ENCODE measurements at places on chromosomes 16 and 17. TPM values are rescaled to one million over a fixed set of nuclear protein-coding genes. Genes with fewer than 3 reads are reported as not detected.

- H3K4me1 ChIP-seq: peaks cover 28% of the 10 kb centered on the region
- H3K27ac ChIP-seq: no peak overlapping the region
- no peak for DNase-seq
- H3K4me3 ChIP-seq: no peak overlapping the region
- no peaks in the 10 kb centered on the region for H3K36me3 ChIP-seq
Measured at GRCh38 chr17:63481488-63481870, 4.6 kb downstream of the ACE start.

- no peak overlapping the region for H3K27ac ChIP-seq
- H3K36me3 ChIP-seq: peaks cover 98% of the 10 kb centered on the region
- DNase-seq: peak; percentile 76
- peaks cover 5% of the 10 kb centered on the region for H3K4me1 ChIP-seq
Measured at GRCh38 chr16:28130099-28131088, 66.9 kb upstream of the GSG1L start.

GRCh38 chr17:14321980-14322776 is 21.3 kb downstream of the HS3ST3B1 start:
- no peaks in the 10 kb centered on the region for H3K36me3 ChIP-seq
- H3K4me3 ChIP-seq: no peak overlapping the region
- no peaks in the 10 kb centered on the region for H3K4me1 ChIP-seq

DNA sequence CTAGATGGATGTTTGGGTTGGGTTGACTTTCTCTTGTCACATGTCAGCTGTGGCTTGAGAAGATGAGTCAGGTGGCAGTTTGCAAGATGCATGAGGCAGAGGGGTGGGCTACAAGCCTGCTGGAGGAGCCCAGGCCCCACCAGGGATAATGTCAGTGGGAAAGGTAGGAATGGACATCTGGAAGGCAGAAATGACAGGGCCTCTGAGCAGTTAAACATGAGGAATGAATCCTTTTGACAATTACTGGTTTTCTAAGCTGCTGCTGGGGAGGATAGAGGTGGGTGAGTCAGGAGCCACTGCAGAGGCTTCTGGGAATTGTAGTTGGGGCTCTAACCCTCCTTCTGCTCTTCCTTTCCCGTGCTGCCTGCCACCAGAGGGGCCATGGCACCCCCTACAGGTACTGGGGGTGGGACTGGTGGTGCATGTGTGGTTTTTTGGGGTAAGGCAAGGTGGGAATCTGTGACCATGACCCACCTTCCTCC is 15.7 kb downstream of the SLC52A1 start:
- no peaks in the 10 kb centered on the region for H3K27me3 ChIP-seq
- H3K4me3 ChIP-seq: no peak overlapping the region
- H3K4me1 ChIP-seq: peaks cover 9% of the 10 kb centered on the region

The AKTIP gene
- total RNA-seq: 34.8 TPM

- H3K36me3 ChIP-seq: peaks cover 16% of the 10 kb centered on the region
- no peak for DNase-seq
- no peak overlapping the region for H3K4me3 ChIP-seq
- no peaks in the 10 kb centered on the region for H3K27me3 ChIP-seq
Measured at GRCh38 chr16:2447920-2448583, 11.9 kb upstream of the TEDC2 start.

DNA sequence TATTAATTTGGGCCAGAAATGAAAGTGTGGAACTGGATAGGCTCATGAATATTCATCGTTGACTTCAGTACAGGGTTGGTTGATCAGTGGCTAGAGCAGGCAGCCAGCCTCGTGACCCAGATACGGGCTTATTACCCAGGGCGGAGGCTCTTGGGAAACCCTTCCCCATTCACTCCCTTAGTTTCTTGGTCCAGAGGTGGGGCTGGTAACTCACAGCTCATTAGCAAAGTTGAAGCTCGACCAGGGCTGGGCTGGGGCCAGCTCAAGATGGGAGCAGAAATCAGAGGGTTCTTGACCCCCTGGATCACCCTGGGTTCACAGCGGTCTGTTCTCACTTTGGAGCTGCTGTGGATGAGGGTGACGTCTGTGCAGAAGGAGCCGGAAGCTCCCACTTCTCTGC is 44.6 kb upstream of the GSE1 start:
- no peaks in the 10 kb centered on the region for H3K36me3 ChIP-seq
- H3K27ac ChIP-seq: peak overlapping the region; percentile 80
- no peak overlapping the region for H3K4me3 ChIP-seq
- peak; percentile 73 for DNase-seq
- H3K27me3 ChIP-seq: no peaks in the 10 kb centered on the region
- H3K4me1 ChIP-seq: peaks cover 84% of the 10 kb centered on the region

All from stomach (tissue), 19 donors.